Panc1 (cell line): ENCODE measurements at places on chromosomes 3 and 15.
A peak's percentile ranks its signal among the peaks of the same experiment; 100 is the strongest.

GRCh38 chr15:48560321-48561051 is 85.0 kb downstream of the FBN1 start:
- DNase-seq: no peak

- DNase-seq: no peak
Measured at GRCh38 chr15:59814409-59814808, 125.3 kb upstream of the BNIP2 start.

DNA sequence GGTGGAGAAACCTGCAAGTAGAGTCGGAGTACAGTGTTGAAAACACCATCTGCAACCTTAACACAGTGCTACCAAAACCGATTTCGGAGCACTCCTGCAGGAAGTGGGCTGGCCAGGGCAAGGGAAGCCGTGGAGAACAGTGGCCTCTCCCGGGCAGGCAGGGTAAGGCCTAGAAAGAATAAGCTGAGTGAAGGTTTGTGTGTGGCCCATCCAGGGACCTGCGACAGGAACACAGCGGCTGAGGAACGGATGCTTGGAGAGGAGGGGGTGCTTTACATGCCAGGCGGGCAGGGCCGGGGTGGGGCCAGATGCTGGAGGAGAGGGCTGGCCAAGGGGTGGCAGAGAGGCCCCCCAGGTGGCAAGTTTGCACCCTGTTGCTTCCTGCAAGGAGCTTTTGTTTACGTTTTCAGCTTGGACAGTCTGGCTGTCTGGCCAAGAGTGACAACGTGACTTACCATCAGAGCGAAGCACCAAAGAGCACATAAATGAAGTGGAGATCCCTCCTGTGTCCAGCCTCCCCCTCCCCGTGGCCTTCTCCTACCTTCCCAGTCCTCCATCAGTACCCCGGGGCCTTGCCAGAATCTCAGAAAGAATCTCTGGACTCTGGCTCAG is 156.5 kb downstream of the PGPEP1L start:
- no peak for DNase-seq

GRCh38 chr3:72679540-72680198 is 168.6 kb downstream of the SHQ1 start:
- no peak for DNase-seq

GRCh38 chr3:69494185-69494584 is 108.3 kb upstream of the FRMD4B start:
- DNase-seq: no peak

- peak; percentile 5 for DNase-seq
Measured at GRCh38 chr3:36792342-36792741, 28.0 kb upstream of the DCLK3 start.

- no peak for DNase-seq
Measured at GRCh38 chr15:66565741-66566144, at the start of gene LCTL. LCTL (minus strand) TSS chr15:66565998; CDS start chr15:66565365, 633 bp downstream.

- DNase-seq: no peak
Measured at GRCh38 chr3:106397006-106397405, 528.2 kb upstream of the CBLB start.

- DNase-seq: no peak
Measured at GRCh38 chr3:61015408-61015807, 235.8 kb downstream of the FHIT start.

- DNase-seq: no peak
Measured at GRCh38 chr3:127822041-127822681, at the start of gene MGLL. MGLL (minus strand) TSS chr3:127822515; CDS start chr3:127822318, 197 bp downstream.

GRCh38 chr3:18434711-18435110 is 9.6 kb upstream of the SATB1 start:
- DNase-seq: no peak

GRCh38 chr3:42714171-42714852 is 11.7 kb upstream of the HHATL start:
- DNase-seq: no peak
